Activated T-helper 1 cell treated with anti-CD3 and anti-CD28 coated beads, Interleukin-12 subunit alpha, Interleukin-12 subunit beta, Interleukin-2, Interleukin-4 antibody, amounts not matched to agents 30 ng/mL and 10 ng/mL and 1 ng/mL, durations not matched to agents 14 hours and 24 hours and 36 hours (primary cell): ENCODE measurements at places on chromosomes 7 and 10. TPM values are rescaled to one million over a fixed set of nuclear protein-coding genes. Genes with fewer than 3 reads are reported as not detected.

Gene CYP2C8
- not detected in 2 replicates for total RNA-seq

Gene AEBP1
- total RNA-seq = 17.0 and 17.2 TPM in 2 replicates

Gene RBP4
- total RNA-seq = not detected in 2 replicates

Gene NEURL1
- 3.4 and 3.6 TPM in 2 replicates for total RNA-seq

Gene MMP21
- not detected in 2 replicates for total RNA-seq

Gene SLC26A4
- 7.2 and 7.9 TPM in 2 replicates for total RNA-seq

Gene TSPAN12
- not detected in 2 replicates for total RNA-seq

Gene AKR1D1
- total RNA-seq = not detected in 2 replicates

Gene ST8SIA6
- not detected in 2 replicates for total RNA-seq

- H3K36me3 ChIP-seq = peaks cover 3% of the 10 kb centered on the region
- peak overlapping the region; percentile 99 for H3K4me3 ChIP-seq
- peaks cover 12% of the 10 kb centered on the region for H3K27me3 ChIP-seq
- no peak overlapping the region for H3K27ac ChIP-seq
- no peak for DNase-seq
Measured at GRCh38 chr7:129055861-129056464, 1.1 kb upstream of the TNPO3 start.

DNA sequence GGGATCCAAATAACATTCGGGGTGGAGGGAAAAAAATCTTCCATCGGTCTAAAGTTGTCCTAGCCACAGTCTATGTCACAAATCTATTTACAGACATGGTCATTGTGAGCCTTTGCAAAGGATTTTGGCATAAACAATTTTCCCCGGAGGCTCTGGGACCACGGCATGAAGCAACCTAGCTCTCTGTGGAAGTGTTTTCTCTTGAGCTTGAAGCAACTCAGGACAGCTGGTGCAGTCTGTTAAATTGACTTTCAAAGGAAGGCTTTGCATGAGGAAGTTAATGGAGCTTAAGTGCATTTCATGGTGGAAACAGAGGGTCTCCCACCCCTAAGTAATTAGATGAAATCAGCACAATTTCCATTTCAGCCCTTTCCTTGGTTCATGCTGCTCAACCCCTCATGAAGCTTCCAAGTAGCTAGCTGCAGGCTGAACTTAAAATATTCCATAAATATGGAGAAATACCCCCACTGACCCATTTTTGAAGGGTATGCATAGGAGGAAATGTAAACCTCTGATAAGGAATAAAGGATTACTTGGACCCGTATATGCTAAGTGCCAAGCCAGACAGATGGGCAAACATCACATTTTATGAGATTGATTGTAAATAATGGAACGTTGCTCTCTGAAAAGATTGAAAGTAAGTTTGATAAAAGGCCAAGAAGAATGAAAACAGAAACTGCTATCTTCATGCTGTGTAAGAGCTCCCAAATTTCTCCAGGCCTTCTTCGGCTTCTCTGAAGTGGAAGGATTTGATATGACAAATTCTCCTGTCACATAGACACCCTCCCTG, 39.9 kb downstream of the CCDC3 start:
- no peak for DNase-seq
- no peaks in the 10 kb centered on the region for H3K4me1 ChIP-seq
- no peak overlapping the region for H3K4me3 ChIP-seq
- H3K36me3 ChIP-seq = no peaks in the 10 kb centered on the region
- H3K27me3 ChIP-seq = peaks cover 3% of the 10 kb centered on the region

DNA sequence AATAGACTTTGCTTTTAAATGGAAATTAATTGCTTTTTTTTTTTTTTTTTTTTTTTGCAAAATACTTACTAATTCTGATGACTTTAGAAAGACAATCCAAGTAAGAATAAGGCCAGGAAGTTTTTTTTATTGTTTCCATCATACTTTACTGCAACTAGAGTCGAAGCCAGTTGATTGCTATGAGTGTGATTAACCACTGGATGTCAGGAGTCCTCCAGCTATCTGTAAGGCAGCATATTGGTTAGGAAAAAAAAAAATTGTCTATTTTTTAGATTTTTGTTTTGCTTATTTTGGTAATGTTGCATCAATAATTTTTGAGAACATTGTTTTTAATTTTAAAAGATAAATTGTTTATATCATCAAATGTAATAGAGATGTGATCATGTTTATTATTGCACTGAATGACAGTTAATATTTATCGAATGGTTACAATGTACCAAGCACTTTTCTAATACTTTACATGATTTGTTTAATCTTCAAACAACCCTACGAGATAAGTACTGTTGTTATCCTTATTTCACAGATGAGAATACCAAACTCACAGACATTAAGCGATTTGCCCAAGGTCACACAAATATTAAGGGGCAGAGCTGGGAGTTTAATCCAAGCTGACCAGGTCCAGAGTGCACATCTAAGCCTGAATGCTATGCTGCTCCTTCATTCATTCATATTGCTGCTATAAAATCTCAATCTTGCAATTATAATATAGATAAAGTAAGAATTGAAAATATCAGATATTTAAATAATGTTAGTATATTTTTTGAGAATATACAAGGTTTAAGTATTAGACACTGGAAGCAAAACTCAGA, 19.9 kb upstream of the LMOD2 start:
- H3K27me3 ChIP-seq = peaks cover 8% of the 10 kb centered on the region
- no peaks in the 10 kb centered on the region for H3K36me3 ChIP-seq
- H3K4me1 ChIP-seq = no peaks in the 10 kb centered on the region

GRCh38 chr7:157525491-157525915, 188.7 kb downstream of the DNAJB6 start:
- no peaks in the 10 kb centered on the region for H3K36me3 ChIP-seq
- H3K27me3 ChIP-seq = peaks cover 13% of the 10 kb centered on the region
- no peaks in the 10 kb centered on the region for H3K4me1 ChIP-seq
- H3K27ac ChIP-seq = no peak overlapping the region
- H3K4me3 ChIP-seq = no peak overlapping the region

- H3K4me1 ChIP-seq = peaks cover 25% of the 10 kb centered on the region
- no peak overlapping the region for H3K4me3 ChIP-seq
- H3K27ac ChIP-seq = no peak overlapping the region
- H3K36me3 ChIP-seq = peaks cover 3% of the 10 kb centered on the region
Measured at GRCh38 chr10:28681291-28681763, 4.0 kb downstream of the BAMBI start.

DNA sequence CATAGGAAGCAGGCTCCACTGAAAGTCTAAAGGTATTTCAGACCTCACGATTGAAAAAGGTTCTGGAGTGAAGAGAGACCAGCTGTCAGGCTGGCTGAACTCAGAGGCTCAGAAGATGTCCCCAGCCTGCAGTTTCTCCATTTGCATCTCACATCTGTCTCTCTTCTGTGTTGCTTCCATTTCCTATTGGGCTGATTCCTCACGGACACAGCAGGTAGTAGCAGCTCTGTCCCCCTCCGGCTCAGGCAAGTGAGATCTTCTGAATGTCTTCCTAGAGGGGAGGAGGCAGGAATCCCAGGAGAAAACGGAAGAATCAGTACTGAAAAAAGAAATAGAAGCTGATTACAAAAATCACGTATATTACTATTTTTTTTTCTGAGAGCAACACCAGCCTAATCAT, 274.1 kb upstream of the COBL start:
- H3K4me1 ChIP-seq = no peaks in the 10 kb centered on the region
- H3K27me3 ChIP-seq = no peaks in the 10 kb centered on the region
- DNase-seq = no peak
- H3K4me3 ChIP-seq = no peak overlapping the region

GRCh38 chr7:98362517-98362916, 38.4 kb downstream of the BAIAP2L1 start:
- no peak overlapping the region for H3K4me3 ChIP-seq
- H3K4me1 ChIP-seq = no peaks in the 10 kb centered on the region
- DNase-seq = no peak
- no peaks in the 10 kb centered on the region for H3K27me3 ChIP-seq
- no peaks in the 10 kb centered on the region for H3K36me3 ChIP-seq

GRCh38 chr7:45407730-45408408, 166.3 kb upstream of the ADCY1 start:
- no peak for DNase-seq
- no peak overlapping the region for H3K27ac ChIP-seq
- peaks cover 2% of the 10 kb centered on the region for H3K4me1 ChIP-seq
- H3K36me3 ChIP-seq = no peaks in the 10 kb centered on the region
- no peak overlapping the region for H3K4me3 ChIP-seq
- H3K27me3 ChIP-seq = peaks cover 3% of the 10 kb centered on the region

- H3K4me3 ChIP-seq = no peak overlapping the region
- H3K27me3 ChIP-seq = no peaks in the 10 kb centered on the region
- H3K4me1 ChIP-seq = peaks cover 37% of the 10 kb centered on the region
- no peak overlapping the region for H3K27ac ChIP-seq
- peaks cover 6% of the 10 kb centered on the region for H3K36me3 ChIP-seq
- DNase-seq = no peak
Measured at GRCh38 chr7:99109108-99110051, 34.5 kb downstream of the SMURF1 start.

- H3K4me1 ChIP-seq = no peaks in the 10 kb centered on the region
- H3K27ac ChIP-seq = no peak overlapping the region
- DNase-seq = no peak
- H3K27me3 ChIP-seq = peaks cover 10% of the 10 kb centered on the region
- H3K36me3 ChIP-seq = no peaks in the 10 kb centered on the region
- H3K4me3 ChIP-seq = no peak overlapping the region
Measured at GRCh38 chr7:100649826-100650565, 6.3 kb downstream of the ACTL6B start.

DNA sequence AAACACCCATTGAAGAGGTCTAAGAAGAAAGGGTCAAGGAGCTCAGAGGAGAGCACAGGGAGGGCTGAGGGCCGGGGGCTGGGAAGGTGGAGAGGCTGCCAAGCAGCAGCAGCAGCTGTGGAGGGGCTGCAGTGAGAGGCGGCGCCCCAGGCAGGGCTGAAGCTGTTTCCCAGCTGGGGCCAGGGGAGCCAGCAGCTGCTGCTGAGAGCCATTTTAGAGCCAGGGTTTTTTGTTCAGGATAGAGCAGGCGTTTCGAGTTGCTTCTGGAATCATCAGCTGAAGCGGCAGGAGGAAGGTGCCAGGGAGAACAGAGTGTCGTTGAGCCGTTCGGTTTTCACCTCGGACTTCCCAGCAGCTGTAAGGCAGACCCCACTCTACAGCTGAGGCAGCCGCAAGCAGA, 62.7 kb downstream of the LANCL2 start:
- DNase-seq = no peak
- H3K36me3 ChIP-seq = peaks cover 5% of the 10 kb centered on the region
- H3K27ac ChIP-seq = peak overlapping the region; percentile 9
- H3K27me3 ChIP-seq = no peaks in the 10 kb centered on the region
- no peak overlapping the region for H3K4me3 ChIP-seq
- peaks cover 18% of the 10 kb centered on the region for H3K4me1 ChIP-seq

DNA sequence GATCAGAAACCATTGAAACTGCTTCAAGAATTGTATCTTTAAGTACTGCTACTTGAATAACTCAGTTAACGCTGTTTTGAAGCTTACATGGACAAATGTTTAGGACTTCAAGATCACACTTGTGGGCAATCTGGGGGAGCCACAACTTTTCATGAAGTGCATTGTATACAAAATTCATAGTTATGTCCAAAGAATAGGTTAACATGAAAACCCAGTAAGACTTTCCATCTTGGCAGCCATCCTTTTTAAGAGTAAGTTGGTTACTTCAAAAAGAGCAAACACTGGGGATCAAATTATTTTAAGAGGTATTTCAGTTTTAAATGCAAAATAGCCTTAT, 14.7 kb downstream of the HNRNPA2B1 start:
- H3K27me3 ChIP-seq = no peaks in the 10 kb centered on the region
- no peak overlapping the region for H3K4me3 ChIP-seq
- H3K4me1 ChIP-seq = peaks cover 68% of the 10 kb centered on the region
- no peak for DNase-seq
- H3K36me3 ChIP-seq = peaks cover 66% of the 10 kb centered on the region

GRCh38 chr10:46992803-46993561, 81.8 kb downstream of the PTPN20 start:
- no peak overlapping the region for H3K27ac ChIP-seq
- no peaks in the 10 kb centered on the region for H3K4me1 ChIP-seq
- DNase-seq = no peak
- no peak overlapping the region for H3K4me3 ChIP-seq
